ENCODE measurements at places on chromosomes 16 and 17.

DNA sequence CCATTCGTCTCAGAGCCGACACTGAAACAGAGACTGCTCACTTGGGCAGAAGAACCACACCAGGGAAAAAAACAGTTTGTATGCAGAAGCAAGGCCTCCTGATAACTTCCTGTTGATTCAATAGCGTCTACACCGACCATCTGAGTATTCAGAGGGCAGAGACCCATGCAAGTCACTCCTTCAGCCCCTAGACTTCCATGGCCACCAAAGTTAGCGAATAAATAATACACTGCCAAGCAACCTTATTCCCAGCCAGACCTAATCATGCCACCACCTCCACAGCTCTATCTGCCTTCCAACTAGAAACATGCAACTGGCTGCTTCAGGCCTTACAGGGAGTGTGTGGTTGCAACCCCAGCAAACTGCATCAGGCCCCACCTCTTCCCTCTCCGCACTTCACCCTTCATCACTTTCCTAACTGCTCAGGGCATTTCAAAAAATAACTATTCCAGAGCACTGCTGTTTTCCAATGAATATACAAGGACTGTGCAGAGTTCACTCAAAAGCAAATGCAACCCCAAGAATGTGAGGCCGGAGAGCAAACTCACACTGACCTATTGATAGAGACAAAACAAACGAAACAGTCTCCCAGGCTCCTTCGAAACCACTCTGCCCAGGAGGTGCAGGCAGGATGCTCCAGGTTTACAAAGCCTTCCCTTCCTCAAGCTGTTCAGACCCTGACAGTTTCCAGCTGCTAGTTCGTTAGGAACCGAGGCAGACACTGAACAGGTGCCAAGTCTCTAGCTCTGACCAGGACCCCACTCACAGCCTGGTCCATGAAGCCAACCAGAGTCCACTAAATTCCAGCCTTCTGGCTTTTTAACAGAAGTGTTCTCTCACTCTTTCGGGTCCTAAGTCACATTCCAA lies 3.6 kb downstream of the USP7 start:
- no peak for DNase-seq

DNA sequence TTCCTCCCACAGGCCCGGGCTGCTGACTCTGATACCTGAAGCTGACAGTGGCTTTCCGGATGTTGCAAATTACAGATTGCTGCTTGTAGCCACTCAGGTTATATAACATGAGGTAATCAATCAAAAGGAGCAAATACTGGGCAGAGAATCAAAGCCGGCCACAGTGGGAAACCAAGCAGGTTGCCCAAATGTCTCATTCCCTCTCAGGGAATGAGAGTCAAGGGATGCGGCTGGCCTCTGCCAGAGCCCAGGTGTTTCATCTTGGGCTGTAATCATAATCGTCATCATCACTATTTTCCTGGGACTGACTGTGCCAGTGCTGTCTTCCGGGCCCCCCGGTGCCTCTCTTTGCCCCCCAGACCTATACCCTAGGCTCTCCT lies 292.4 kb upstream of the FOXF1 start:
- no peak for DNase-seq

DNA sequence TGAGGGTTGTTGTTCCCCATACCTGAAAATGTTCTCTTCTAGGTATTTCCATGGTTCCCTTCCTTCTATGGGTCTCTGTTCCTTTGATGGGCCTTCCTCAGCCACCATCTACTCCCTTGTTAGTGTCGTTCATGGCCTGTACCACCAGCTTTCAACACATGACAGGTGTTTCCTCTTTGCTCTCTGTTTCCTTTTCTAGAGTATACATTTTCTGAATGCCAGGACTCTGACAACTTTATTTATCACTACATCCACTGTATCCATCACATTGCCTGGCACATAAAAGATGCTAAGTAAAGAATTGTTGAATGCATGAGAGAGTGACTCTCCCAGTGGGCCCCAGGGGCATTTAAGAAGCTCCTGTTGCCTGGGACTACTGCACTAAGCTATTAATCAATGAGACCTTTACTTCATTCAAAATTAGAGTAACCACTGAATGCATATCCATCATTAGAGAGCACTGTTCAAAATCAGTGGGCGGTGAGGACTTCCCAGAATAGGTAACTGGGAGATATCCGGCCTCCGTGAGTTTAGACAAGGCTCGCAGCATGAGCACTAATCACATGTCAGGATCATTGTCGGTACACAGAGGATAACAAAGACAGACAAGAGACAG lies 255.0 kb downstream of the CBLN1 start:
- DNase-seq: no peak

GRCh38 chr17:47996201-47996600 lies 25.3 kb downstream of the CDK5RAP3 start:
- DNase-seq: no peak

DNA sequence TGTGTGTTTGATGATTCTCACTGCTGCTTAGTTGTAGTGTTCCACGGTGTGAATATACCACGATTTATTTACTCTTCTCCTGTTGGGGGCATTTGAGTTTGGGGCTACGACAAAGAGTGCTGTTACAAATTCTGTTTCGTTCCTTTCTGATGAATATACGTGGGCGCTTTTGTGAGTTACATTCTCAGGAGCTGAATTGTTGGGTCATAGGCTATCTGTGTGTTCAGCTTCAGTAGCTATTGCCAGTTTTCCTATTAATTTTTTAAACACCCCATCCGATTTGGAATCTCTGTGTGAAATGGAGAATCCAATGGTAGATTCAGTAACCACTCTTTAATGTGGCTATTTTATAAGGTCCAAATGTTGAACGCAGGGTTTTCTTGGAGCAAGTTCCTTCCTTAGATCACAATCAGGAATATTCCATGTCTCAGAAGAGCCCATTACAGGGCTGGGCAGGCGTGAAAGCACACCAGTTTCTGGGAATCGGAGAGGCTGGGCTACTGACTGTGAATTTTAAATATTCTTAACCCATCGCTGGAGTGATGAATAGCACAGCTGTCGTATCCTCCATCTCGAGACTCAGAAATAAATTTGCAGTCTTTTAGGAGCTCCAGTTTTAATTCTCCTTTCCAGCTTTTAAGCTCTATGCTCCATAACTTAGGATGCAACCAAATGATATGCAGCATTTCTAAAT lies 115.9 kb downstream of the PITPNC1 start:
- DNase-seq: no peak

DNA sequence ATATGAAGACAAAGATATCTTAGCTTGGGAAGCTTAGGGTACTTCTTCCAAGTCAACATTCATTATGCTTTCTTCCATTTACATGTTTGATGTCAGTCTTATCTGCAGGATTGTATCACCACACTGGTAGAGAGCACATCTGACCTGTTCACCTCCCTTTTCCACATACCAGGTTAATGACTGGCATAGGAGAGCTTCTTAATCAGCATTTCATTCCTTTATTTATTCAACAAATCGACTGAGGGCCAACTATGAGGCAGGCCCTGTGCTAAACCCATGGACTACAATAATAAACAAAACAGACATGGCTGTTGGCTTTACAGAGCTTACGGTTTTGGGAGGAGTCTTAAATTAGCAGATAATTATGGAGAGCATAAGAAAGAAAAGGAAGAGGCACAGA lies 378.1 kb upstream of the CDH11 start:
- DNase-seq: no peak

DNA sequence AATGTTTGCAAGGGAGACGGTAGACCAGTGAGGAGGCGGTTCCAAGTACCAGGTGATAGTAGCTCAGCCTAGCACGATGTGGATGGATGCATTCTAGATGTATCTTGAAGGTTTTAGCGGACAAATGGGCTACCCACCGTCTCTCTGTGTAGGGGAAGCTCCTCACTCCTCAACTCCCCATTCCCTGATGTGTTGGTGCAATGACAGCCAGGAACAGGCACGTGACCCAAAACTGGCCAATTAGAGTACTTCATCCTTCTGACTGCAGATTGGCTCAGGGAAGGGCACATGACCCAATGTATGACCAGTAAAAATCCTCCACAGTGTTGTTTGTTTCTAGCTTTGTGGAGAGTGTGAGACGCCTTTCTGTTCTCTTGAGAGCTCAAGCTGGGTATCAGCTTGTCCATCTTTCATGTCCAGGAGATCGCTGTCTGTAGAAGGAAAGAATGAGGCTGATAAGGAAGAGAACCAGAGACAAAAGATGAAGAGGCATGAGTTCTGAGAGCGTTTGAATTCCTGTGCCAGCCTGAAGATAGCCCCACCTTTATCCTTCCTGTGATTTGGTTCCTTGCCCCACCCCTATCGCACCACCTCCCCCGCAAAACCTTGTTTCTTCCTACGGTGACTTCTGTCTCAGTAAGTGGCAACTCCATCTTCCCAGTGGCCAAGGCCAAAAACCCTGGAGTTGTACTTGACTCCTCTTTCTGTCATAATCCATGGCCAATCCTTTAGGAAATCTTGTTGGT lies 2.3 kb upstream of the BORCS6 start:
- peak; percentile 91 for DNase-seq

GRCh38 chr17:77882481-77883212 lies 75.9 kb upstream of the TNRC6C start:
- DNase-seq: peak; percentile 53

GRCh38 chr16:12611916-12612597 lies 191.6 kb downstream of the CPPED1 start:
- DNase-seq: no peak

DNA sequence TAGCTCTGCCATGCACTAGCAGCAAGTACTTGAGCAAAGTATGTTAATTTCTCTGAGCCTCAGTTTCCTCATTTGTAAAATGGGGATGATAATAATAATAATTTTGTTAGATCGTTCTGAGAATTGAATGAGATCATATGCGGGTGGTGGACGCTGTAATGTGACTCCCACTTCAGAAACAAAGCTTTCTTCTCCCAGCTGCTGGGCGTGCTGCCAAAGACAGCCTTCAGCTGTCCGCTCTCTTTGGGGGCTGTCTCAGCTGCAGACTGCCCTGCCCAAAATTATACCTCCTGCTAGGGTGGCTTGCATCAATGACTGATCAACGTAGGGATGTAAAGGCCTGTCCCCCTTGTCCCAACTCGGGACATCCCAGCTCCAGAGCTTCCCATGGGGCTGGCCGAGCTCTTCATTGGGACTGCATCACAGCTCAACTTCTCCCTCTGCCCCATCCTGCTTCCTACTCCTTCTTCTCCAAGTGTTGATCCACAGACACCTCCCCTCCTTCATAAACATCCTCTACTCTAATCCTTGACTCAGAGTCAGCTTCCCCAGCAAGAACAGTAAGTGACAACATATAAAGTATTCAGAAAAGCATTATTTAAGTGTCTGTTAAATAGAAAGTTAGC lies 30.7 kb upstream of the CDH5 start:
- peak; percentile 93 for DNase-seq

DNA sequence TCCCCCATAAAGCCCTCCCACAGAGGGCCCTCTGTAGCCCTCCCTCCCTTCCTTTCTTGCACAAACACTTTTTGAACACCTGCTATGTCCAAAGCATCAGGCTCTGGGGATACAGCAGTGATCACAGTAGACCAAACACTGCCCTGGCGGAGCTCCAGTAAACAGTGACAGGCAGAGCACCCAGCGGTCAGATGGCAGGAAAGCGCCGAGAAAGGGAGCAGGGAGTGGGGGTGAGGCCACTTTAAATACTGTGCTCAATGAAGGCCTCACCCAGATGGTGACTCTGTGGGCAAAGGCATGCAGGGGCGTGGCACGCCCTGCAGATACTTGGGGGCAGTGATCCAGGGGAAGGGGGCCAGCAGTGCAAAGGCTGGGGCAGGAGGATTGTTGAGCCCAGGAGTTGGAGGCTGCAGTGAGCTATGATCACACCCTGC lies 7.6 kb downstream of the PRR29 start:
- DNase-seq: peak; percentile 49

DNA sequence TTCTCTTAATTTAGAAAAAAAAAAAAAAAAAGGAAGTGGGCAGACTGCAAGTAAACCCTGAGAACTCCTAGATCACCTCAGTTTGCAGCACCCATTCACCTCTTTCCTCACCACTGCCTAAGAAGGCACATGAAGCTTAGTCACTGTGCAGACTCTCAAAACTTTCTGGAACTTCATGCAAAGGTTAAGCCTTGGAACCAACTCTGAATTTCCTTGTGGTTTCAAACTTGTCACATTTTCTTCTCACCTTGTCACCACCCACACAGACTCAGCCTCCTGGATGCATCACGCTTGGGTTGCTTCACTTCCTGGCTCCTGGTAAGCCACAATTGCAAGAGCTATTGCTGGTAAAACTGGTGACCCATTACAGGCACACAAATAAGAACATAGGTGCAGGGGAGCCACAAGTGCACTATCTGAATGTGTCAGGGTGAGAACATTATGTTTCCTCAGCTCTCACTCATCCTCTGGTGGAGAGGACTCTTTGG lies 15.0 kb upstream of the CPD start:
- no peak for DNase-seq

DNA sequence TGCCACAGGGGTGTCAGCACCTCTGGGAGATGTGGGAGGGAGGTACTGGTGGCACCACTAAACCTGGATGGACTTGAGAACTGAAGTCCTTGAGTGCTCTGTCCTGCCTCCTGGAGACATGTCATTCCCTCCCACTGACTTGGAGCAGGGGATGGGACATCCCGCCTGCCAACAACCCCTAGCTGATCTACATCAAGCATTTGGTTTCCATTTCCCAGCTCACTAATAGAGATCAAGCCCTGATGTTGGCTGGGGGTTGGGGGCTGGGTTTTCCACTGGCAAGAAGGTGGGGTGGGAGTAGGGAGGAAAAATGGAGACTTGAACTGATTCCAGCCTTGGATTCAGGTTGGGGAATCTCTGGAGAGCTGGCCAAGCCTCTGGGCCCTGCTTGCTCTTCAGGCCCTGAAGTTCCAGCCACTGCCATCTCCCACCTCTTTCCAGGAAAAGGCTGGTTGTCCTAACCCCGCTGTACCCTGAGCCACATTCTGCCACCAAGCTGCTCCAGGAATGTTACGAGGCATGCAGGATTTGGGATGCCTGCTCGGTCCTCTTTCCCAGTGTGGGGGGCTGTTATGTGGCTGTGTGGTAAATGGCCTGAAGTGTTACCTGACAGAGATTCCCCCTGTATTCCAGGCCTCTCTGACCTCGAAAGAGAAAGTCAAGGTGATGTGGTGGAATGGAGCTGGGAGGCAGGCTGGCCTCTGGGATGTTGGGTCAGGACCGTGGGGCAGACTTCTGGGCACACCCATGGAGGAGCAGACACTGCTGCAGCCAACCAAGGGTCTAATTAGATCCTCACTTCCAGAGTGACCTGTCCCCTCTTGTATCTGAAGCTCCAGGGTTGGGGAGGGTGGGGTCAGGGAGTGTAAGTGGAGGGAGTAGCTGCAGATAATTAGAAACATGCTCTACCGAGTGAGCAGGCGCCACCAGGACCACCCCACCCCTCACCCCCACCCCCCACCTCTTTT lies 16.7 kb downstream of the IGFBP4 start:
- DNase-seq: no peak

- DNase-seq: no peak
Observed at GRCh38 chr17:17134957-17135333, 71.2 kb downstream of the PLD6 start.
